ENCODE measurements at places on chromosomes 4 and X.

- no peak for DNase-seq
Observed at GRCh38 chrX:46860557-46860956, 23.7 kb downstream of the RP2 start.

DNA sequence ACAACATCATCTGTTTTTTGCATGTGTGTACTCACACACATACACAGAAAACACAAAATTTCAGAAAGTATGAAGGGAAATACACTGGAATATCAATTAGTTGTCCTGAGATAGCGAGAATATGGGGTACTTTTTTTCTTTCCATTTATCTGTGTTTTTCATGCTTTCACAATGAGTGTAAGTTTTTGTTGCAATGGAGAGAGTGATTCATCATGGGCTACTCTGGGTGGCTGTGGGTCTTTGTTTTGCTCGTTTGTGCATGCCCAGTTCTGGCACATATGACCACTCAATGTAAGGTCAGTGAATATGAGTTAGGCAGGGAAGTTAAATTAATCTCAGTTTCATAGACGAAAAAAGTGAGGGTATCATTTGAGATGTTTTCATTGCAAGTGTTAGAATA, 26.9 kb downstream of the XK start:
- DNase-seq = no peak

- no peak for DNase-seq
Observed at GRCh38 chr4:86380181-86380724, 20.4 kb upstream of the MAPK10 start.

GRCh38 chr4:85725721-85726170, 250.8 kb downstream of the ARHGAP24 start:
- DNase-seq = no peak

DNA sequence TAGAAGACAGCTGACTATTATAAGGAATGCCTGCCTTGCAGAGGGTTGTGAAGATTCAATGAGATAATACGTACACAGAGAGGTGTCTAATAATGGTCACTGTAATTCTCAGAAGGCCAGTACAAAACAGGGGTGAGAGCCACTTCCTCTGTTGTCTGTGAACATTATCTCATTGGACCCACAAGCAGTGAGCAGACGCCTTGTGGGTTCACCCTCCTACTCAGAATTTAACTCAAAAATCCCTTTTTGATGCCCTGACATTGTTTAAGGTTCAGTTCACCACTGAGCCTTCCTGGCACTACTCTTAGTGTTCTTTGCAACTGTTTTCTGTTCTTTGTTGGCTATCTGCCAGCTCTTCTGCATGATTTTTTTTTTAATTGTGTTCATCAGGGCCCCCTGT, 467.4 kb downstream of the BCOR start:
- no peak for DNase-seq

GRCh38 chr4:181793096-181793495, 450.1 kb upstream of the TENM3 start:
- DNase-seq = no peak
